ENCODE measurements at places on chromosomes 3 and 15.

DNA sequence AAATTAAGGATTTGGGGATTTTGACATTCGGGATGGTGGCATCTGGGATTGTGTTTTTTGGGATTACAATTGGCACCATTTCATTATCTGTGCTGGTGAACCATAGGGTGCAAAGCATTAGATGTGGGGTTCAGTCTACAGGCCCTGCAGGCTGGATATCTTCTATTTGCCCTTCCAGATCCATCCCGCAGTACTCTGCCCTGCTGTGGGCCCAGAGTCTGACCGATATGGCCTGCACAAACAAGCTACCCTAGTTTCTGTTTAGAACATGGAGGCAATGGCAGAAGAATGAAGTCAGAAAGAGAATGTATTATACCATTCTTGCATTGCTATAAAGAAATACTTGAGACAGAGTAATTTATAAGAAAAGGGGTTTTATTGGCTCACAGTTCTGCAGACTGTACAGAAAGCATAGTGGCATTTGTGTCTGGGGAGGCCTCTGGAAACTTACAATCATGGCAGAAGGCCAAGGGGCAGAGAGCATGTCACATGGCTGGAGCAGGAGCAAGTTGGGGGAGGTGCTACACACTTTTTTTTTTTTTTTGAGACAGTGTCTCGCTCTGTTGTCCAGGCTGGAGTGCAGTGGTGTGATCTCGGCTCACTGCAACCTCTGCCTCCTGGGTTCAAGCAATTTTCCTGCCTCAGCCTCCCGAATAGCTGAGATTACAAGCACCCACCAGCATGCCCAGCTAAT lies 93.7 kb downstream of the NCEH1 start:
- no peak for DNase-seq

- DNase-seq = peak; percentile 57
Measured at GRCh38 chr3:39177708-39178332, 14.6 kb downstream of the XIRP1 start.

- no peak for DNase-seq
Measured at GRCh38 chr3:190261015-190261414, 61.2 kb downstream of the CLDN1 start.

DNA sequence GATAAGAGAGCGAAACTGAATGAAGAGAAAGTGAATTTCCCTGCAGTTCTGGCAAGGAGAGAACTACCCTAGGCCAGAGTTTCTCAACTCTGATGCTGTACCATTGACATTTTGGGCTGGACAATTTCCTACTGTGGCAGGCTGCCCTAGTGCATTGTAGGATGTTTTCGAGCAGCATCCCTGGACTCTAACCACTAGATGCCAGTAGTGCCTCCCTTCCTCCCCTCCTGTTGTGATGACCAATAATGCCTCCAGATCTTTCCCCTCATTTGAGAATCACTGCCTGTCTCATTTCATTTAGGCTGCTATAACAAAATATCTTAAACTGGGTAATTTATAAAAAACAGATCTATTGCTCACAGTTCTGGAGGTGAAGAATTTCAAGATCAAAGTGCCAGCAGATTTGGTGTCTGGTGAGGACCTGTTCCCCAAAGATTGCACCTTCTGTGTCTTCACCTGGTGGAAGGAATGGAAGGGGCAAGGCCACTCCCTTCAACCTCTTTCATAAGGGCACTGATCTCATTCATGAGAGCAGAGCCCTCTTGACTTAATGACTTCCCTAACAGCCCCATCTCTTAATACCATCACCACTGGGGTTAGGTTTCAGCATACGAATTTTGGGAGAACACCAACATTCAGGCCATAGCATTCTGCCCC lies 188.9 kb upstream of the MEIS2 start:
- no peak for DNase-seq

DNA sequence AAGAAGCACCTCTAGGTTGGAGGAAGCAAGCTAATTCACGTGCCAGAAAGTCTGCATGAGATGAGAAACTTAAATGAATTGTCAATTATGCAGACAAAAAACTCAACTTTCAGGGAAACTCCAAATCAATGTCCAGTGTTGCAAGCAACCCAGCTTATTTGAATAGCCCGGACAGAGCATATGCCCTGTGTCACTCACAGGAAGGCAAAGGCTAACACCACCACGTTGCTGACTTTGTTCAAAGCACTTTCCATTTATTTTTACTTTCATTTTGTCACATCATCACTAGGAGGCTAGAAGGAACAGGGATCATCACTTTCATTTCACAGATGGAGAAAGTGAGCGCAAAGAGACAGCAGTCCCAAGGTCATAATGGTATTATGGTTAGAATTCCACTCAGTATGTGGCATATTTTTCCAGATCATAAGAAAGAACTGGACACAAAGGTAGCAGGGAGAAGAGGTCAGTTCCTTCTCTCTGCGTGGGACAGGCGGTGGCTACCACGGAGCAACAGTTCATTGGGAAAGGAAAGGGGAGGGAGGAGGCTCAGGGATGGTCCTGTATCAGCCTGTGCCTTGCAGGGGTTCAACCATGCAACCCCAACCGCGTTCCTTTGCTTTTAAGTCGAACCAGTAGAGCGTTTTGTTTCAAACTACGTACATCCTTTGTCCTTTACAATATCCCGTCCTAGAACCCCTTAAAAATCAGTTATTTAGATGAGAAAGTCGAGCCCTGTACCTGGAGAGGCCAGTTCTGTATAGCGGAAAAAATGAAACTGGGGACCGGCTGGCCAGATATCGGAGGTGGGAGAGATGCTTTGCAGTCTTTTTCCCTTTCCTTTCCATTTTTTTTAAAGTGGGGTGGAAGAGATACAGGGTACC lies 1.1 kb downstream of the HEG1 start:
- peak; percentile 12 for DNase-seq

- DNase-seq = no peak
Measured at GRCh38 chr15:83446904-83447709, at the start of gene SH3GL3. SH3GL3 (plus strand) TSS chr15:83447341; CDS start chr15:83447534, 193 bp downstream.

- no peak for DNase-seq
Measured at GRCh38 chr15:46365572-46365971, 730.7 kb downstream of the SQOR start.

DNA sequence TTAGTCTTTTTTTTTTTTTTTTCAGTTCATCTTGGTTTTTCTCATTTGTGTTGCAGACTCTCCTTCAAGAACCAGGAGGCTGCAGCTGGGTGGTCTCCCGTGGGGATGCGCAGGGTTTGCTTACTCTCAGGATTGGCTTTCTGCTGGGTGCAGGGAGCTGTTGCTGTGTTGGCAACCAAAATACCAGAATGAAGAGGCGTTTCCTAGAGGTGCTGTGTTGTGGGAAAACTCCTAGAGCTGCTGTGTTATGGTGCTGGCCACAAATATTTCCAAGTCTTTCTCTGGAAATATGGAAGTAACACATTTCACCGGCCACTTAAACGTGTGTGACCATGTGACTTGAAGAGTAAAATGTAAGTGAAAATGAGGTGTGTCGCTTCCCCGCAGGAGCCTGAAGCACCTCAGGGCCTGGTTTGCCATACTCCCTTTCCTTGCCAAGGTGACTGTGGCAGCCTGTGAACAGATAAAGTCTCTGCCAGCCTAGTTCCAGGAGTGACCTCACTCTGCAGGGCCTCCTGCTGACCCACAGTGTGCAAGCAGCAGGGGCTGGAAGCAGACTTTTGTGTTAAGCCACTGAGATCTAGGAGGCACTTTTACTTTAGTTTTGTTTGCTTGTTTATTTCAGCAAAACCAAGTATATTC lies 258.9 kb downstream of the ADAMTS17 start:
- no peak for DNase-seq

DNA sequence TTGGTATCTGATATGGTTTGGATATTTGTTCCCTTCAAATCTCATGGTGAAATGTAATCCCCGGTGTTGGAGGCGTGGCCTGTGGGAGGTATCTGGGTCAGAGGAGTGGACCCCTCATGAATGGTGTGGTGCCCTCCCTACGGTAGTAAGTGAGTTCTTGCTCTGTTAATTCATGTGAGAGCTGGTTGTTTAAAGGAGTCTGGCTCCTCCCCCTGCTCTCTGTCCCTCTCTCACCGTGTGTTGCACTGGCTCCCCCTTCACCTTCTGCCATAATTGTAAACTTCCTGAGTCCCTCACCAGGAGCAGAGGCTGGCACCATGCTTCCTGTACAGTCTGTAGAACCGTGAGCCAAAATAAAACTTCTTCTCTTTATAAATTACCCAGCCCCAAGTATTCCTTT lies 246.9 kb upstream of the AGTR1 start:
- DNase-seq = no peak

GRCh38 chr15:92924216-92924615 lies 24.1 kb downstream of the CHD2 start:
- DNase-seq = no peak

DNA sequence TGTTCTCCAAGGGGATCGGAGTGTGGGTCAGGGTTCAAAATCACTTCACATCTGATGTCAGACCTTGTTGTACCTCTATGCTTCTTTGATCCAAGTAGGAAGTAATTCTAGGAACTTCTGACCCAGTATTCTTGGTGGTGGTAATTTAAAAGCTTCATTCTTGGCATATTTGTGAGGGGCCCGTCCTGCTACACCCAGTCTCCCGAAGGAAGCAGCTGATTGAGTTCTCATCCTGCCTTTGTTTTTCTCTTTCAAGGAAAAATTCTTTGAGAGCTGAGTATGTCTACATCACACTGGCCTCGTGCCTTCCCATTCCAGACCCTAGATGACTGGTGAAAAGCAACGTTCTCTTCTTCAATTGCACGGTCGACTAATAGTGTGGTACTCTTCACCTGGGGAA lies 234.4 kb upstream of the TPRG1 start:
- DNase-seq = no peak

DNA sequence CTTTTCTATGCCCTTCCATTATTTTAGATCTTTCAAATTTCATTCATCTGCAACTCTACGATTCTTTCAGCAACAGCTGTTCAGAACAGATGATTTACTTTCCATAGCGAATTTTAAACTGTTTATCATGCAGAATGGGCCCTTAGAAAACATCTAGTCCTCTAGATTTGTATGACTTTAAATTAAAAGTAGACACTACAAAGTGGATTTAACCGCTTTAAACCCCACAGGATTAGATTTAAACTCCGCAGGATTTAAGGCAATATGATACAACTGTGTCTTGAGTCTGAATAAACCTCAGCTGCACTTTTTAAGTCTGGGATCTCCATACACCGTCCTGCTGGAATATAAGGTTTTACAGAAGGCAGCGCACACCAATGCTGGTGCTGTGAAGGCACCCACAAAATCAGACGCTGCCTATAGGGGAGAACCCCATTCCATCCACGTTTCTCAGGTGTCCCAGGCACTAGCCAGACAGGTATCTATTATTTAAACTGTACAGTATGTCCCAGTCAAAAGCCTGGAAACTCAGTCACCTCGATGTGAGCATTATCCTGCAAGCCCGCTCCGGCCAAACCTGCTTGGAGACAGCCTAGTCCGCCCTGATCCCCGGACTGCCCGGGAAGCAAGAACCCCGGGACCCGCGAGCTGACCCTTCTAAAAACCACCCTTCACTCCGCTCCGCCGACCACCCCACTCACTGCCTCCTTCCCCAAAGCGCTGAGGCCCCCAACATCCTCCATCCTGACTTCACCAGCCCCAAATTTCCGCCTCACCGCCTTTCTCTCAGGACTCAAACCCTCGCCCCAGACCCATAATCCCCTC lies 768 bp downstream of the ANO10 start:
- no peak for DNase-seq

GRCh38 chr3:52197499-52197841 lies 490 bp upstream of the ALAS1 start:
- no peak for DNase-seq

DNA sequence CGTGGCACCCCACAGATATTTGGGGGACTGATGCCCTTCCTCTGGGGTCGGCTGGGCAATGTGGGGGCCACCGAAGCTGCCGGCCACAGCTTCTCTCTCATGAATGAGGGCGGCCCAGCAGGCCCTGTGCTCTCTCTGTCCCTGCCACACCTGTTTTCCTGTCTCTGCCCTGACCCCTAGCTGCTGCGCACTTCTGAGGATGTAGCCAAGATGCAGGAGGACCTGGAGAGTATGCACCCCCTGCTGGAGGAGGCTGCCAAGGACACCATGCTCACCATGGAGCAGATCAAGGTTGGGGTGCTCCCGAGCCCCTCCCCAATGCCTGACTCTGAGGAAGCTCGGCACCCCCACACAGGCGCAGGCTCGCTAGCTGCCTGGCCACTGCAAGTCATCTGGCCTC lies 59.7 kb downstream of the SEMA3G start:
- no peak for DNase-seq

- no peak for DNase-seq
Measured at GRCh38 chr3:100813828-100814227, 104.5 kb downstream of the TFG start.

GRCh38 chr15:70488002-70488605 lies 275.3 kb downstream of the UACA start:
- peak; percentile 63 for DNase-seq

- DNase-seq = no peak
Measured at GRCh38 chr3:51535146-51536019, 3.1 kb upstream of the RAD54L2 start.

DNA sequence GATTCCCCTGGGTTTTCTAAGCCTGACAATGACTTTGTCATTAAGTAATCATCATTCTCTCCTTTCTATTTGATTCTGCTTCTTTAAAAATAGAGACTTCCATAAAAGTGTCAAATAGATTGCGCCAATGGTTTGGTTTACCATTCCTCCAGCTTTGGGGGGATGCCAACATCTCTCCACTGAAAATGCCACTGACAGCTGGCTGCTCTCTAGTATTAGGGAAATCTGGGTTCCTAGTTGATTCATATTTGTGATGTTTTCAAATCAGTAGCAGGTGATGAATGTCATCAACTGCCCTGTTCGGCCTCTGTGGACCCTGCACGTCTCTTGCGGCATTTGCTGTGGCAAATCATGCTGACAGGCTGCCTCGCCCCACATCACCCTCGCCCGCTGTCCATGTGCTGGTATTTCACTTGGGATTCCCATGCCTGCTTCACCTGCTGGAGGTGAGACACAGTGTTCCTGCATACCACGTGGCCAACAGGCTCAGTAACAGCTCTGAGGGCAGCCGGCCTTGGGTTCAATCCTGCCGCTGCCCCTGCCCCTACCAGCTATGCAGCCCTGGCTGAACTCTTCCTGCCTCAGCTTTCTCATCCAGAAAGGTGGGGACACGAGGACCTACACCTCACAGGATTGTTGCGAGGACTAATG lies 28.1 kb downstream of the ZXDC start:
- DNase-seq = no peak

GRCh38 chr15:44654858-44655257 lies 8.6 kb downstream of the SPG11 start:
- no peak for DNase-seq

DNA sequence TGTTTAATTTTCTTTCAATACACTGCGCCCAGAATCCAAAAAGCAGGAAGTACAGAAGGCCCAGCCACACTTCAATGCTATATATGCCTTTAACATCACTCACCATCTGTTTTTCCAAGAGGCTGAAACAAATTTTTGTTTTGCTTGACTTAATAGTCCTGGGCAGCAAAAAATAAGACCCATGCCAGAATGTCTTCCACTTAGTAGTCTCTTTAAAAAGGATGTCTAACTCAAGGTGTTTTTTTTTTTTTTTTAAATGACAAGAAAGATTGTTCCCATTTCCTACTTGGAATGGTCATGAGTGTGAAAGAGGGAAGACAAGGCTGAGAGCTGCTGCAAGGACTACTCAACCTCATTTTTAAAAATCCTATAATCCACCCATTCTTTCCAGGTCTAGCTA lies 590.3 kb upstream of the SGO1 start:
- no peak for DNase-seq

- DNase-seq = no peak
Measured at GRCh38 chr3:182323898-182324297, 469.4 kb upstream of the ATP11B start.
